ENCODE measurements at places on chromosomes 1 and 21.

GRCh38 chr1:117179471-117179870 lies 31.3 kb downstream of the VTCN1 start:
- DNase-seq, result no peak

DNA sequence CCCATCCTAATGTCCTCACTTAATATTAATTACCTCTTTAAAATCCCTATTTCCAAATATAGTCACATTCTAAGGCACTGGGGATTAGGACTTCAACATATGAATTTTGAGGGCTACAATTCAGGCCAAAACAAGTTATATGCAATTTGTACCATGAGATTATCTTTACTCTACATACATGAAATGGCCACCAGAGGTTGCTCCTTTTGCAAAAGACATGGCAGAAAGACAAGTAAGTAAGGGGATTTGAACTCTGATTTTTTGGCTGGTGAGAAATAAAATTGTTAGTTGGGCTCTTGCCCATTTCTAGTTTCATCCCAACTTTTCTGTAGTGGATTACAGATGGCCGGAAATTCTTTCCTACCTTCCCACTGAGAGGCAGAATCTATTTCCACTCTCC lies 4.8 kb upstream of the ALG6 start:
- DNase-seq, result no peak

DNA sequence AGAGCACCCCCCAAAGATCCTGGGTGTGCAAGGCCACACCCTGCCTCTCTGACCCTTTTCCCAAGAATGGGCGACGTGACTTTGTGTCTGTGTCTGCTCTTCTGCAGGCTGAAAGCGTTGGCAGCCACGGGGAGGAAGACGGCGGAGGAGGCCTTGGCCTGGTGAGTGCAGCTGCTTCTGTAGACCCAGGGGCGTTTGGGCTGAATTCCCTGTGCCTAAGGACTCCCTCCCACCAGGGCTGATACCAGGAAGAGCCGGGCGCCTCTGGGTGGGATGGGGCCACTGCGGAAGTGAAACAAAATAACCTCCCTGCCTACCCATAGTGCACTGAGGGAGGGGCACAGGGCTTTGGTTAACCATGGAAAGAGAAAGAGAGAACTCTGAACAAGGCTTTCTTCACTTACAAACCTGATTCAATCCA lies 2.5 kb downstream of the UBASH3A start:
- peak; percentile 20 for DNase-seq

DNA sequence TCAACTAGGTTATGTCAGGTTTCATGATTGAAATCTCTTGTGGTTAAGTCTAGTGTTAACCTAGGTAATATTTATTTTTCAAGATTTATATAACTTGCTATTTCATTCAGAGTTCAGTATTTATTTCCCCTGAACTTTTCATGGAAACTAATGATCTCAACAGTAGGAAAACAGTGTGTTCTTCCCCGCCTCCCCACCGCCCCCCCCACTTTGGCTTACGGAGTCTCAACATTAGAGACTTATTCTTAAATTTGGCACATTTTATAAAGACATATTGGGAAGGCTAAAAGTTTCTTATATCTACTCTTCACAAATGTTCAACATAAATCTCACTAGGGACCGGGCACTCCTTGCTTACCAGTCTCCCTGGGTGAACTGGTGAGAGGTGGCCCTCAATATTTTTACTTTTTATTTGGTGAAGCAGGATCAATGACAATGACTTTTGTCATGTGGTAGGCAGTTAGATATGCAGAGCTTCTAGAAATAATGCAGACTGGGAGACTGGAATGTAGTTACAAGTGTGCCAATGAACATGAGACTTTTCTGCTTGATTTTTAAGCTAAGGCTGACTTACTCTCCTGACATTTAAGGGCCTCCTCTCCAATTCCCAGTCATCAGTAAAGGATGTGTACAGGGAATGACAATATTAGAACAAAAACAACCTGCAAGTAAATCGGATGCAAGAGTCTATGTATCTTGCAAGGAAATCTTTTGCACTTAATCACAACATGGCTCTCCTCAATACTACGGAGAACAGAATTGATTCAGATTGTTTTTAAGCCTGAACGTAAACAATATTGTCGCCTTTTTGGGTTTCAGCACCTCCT lies 1.7 kb upstream of the MAN1A2 start:
- DNase-seq, result no peak

DNA sequence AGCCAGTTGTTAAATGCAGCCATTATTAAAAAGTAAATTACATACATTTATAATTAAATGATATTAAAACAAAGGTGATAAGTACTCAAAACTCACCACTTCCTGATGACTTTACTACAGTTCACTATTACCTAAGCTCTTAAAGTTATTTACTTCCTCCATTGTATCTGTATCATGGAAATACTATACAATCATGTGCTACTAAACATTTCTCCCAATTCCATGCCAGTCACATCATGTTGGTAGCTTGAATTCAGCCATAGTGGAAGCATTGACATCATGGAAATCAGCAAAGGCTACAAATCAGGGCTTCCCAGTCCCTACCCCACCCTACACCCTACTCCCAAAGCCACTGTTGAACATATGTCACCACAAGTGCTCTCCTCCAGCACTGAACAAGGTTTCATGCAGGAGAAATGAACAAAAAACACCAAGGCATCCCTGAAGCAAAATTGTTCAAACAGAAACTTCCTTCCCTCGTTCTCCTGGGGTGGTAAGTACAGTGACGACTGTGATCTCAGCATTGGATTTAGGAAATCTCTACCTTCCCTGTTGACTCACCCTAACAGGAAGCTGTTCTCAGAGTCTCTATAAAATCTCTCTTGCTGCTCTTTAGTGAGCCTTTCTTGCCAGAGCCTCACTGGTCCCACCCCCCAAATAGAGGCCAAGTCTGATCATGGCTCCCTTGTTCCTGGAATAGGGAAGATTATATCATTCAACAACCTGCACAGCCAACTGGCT lies 12.7 kb downstream of the VSIG8 start:
- DNase-seq, result no peak

- no peak for DNase-seq
Observed at GRCh38 chr1:78340006-78340405, 150.8 kb upstream of the PTGFR start.

GRCh38 chr1:172468296-172468695 lies 24.4 kb upstream of the PIGC start:
- DNase-seq, result no peak

DNA sequence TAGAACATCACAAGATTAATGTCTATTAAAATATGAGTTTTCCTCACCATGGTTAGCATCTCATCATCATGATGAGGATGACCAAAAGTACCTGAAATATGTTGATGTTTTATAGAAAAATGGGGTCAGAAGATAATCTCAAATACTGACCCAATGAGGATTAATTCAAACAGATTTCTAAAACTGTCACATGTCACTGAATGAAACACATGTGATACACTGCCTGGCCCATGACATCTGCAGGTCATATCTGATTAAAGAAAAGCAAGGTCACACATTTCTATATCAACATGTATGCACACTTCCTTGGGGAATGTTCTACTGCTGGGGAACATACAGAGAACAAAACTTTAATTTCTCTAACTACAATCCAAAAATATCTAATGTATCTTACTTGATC lies 470.6 kb upstream of the ADGRL2 start:
- DNase-seq, result no peak

GRCh38 chr1:93079685-93080141 lies 630 bp downstream of the MTF2 start:
- DNase-seq, result peak; percentile 23

DNA sequence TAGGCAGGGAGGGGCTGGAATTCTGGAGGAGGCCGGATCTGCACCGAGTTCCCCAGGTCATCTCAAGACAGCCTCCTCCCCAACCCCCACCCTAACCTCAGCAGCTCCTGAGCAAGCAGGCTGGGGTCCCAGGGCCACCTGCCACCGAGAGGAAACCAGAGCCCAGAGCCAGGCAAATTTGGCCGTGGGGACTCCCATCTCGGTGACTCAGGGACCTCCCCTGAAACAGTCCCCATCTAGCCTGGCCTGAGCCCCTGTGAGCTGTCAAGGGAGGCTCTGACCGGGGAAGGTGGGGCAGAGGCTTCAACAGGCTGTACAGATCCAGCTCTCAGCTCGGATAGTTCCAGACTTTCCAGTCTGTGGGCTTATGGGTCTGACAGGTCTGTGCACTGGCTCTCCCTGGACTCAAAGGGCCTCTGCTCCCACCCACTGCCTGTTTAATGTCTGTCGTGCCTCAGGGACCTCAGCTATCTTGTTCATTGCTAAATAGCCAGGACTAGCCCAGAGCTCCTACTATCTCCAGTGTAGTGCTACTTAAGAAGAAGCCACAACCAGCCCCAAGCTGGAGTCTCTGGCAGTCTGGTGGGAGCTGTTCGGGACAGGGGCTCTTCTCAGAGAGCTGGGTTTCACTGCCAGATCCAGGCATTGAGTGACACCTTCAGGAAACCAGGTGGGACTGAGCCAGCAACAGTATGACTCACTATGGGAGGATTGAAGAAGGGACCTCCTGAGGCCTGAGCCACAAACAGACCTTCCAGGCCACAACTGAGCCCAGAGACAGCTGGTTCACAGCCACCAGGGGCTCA lies 25.6 kb downstream of the MATN1 start:
- DNase-seq, result no peak

- peak; percentile 31 for DNase-seq
Observed at GRCh38 chr1:37989361-37989930, 376 bp downstream of the SF3A3 start.

- no peak for DNase-seq
Observed at GRCh38 chr1:177384461-177384860, 213.7 kb downstream of the BRINP2 start.

DNA sequence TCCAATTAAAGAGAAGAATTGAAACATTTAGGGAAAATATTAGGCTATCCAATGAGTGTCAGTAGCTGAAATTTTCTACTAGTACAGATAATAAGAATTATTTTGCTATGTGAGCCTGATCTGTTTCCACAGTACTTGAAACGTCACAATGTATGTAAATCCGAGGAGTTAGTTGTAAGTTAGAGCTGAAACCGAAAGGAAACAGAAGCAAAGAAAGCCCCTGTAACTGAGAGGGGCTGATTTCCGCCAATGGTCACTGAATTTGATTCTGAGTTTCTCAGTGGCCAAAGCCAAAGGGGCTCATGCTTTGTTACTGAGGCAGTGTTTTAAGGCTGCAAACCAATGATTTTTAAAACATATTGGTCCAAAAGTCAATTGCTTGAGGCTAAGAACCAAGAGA lies 168.3 kb upstream of the DUSP10 start:
- no peak for DNase-seq

GRCh38 chr1:75908717-75909152 lies 23.5 kb downstream of the ASB17 start:
- no peak for DNase-seq

GRCh38 chr21:42790520-42791065 lies 88.7 kb downstream of the WDR4 start:
- DNase-seq, result peak; percentile 41

DNA sequence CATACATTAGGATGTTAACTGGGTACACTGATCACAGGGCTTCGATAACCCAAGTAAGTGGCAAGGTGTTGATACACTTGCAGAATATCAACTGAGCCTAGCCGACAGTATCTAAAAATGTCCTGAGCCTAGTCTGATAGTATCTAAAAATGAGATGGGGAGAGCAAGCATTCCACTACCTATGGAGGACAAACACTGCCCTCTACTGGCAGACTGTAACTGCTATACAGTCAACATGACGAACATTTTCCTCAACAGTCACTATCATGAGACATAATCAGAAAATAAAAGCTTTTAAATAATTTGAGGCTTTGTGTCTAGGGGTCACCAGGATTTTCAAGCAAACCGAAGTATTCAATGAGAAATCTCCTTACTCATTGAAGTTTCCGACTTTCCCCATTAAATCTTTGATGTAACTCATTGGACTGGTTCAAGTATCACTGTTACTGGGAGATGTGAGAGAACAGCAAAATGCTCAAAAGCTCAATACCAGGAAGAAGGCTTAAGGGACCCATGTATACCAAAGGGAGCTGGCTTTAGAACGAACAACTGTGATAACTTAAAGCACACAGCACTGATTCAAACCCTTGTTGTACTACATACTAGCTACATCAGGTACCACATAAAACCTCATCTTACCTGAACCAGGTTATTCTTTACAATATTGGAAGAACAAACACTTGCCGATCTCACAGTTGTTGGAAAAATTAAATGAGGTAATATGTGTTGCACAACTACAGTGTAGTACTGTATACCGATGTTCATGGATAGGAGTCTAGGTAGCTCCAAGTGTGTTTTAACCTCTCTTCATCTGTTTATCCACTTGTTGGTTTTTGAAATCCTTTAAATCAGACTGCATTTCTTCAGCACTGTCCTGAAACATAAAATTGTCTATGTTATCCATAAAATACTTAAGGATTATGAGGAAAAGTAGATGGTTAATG lies 31.1 kb upstream of the SLC45A3 start:
- peak; percentile 70 for DNase-seq

DNA sequence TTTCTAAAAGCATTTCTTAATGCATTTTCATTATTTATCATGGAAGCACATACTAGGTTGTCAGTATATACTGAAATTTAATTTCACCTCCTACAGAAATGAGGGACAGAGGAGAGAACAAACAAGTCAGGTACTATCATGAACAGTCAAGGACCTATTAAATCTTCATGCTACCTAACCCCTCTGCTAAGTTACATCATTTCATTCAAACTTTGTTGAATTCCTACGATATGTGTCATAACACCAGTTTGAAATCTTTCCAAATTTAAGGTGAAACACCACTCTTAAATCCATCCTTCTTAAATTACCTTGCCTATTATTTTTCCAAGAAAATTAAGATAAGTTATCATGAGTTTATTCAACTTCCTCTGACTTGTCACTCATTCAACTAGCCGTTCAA lies 78.9 kb downstream of the DENND1B start:
- DNase-seq, result no peak

- peak; percentile 59 for DNase-seq
Observed at GRCh38 chr1:20634594-20635084, 1.4 kb downstream of the PINK1 start.

DNA sequence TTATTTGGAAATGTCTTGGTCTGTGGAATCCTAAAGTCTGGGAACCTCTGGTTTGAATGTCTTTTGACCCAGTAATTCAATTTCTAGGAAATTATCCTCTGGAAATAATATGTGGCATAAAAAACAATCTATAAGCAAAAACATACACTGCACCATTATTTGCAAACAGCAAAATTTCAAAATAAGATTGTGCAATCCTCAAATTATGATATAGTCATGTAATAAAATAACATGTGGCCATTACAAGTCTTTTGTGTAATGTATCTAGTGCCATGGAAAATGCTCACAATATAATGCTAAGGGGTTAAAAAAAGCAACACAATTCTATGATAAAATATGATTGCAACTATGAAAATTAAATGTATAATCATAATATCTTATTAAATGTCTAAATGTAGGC lies 312.9 kb upstream of the RUNX1 start:
- DNase-seq, result no peak

- DNase-seq, result peak; percentile 80
Observed at GRCh38 chr1:30657131-30658013, 66.0 kb downstream of the MATN1 start.

DNA sequence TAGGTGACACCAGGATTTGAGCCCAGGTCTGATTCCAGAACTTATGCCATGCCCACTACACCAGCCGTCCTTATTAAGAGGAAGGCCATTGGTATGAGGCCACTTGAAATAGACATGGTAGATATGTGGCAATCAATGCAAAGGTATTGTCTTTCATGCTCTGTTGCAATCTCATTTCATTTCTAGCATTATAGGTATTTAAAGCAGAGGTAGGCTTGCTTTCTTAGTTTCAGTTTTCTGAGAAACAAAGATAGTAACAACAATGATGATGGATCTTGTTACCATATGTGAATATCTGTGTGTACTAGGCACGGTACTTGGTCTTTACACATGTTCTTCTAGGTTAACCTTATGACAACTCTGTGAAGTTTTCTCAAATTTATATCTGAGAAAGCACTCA lies 113.1 kb downstream of the FGGY start:
- DNase-seq, result no peak

All from transverse colon (tissue), 4 donors.